IPS DF 6.9 (cell line): ENCODE measurements at places on chromosomes 1 and 21.

GRCh38 chr1:41015897-41016470 lies 5.5 kb downstream of the SLFNL1 start:
- DNase-seq: no peak

GRCh38 chr1:162876751-162877150 lies 15.8 kb upstream of the CCDC190 start:
- no peak for DNase-seq

DNA sequence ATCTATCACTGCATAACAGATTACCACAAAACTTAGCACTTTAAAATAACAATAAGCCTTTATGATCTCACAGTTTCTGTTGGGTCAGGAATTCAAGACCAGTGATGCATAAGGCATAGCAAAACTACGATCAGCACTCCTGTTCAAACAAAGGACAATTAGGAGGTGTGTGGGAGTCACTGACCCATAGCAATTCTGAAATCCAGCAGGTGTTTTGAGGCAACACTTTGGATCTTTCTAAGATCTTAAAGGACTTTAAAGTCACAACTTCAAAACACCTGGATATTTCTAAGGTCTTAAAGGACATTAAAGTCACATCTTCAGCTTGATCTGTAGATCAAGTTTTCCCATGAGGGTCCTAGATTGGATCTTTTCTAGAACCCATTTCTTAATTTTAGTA lies 35.3 kb downstream of the AKT3 start:
- no peak for DNase-seq

DNA sequence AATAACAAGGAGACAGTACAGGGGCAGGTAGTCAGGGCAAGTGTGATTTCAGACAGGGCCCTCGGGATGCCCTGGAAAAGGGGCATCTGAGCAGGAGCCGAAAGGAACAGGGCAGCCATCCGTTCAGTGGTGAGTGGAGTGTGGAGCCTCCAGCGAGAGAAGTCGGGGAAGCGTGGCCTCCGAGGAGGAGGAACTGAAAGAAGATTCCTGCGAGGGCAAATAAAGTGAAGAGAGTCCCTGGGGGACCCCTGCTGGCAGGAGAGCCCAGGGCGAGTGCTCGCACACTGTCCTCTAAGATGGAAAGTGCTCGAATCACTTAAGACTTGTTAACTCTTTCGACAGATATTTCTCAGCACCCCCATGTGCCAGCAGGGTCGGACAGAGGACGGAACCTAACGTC lies 3.5 kb upstream of the UTS2 start:
- DNase-seq: no peak

GRCh38 chr1:180144659-180145357 lies 9.9 kb upstream of the QSOX1 start:
- no peak for DNase-seq

- DNase-seq: no peak
Observed at GRCh38 chr1:8525216-8525557, 207.3 kb downstream of the SLC45A1 start.

- no peak for DNase-seq
Observed at GRCh38 chr1:37549341-37549740, 4.8 kb downstream of the SNIP1 start.
